Renal cortical epithelial cell (primary cell): ENCODE measurements at places on chromosomes 2 and 18. TPM values are rescaled to one million over a fixed set of nuclear protein-coding genes. Genes with fewer than 3 reads are reported as not detected.

DNA sequence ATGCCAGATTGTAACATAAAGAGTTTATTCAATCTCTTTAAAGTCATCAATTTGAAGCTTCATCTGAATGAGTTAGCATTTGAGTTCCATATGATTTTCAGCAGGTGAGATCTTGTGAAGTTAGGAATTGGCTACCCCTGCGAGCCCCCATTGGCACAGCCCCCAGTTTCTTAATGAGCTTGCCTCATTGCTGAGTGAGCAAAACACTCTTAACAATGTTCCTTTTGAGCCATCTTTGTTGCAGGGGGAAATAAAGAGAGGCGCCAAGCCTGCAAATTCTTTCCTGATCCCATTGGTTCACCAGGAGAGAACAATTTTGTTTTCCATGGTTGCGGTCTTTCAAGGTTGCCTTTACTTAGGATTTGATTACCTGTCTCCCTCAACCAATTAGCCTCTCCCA lies 18.7 kb downstream of the DPP10 start:
- no peak for DNase-seq

GRCh38 chr2:240919161-240919781 lies 13.1 kb downstream of the CROCC2 start:
- DNase-seq, result no peak

DNA sequence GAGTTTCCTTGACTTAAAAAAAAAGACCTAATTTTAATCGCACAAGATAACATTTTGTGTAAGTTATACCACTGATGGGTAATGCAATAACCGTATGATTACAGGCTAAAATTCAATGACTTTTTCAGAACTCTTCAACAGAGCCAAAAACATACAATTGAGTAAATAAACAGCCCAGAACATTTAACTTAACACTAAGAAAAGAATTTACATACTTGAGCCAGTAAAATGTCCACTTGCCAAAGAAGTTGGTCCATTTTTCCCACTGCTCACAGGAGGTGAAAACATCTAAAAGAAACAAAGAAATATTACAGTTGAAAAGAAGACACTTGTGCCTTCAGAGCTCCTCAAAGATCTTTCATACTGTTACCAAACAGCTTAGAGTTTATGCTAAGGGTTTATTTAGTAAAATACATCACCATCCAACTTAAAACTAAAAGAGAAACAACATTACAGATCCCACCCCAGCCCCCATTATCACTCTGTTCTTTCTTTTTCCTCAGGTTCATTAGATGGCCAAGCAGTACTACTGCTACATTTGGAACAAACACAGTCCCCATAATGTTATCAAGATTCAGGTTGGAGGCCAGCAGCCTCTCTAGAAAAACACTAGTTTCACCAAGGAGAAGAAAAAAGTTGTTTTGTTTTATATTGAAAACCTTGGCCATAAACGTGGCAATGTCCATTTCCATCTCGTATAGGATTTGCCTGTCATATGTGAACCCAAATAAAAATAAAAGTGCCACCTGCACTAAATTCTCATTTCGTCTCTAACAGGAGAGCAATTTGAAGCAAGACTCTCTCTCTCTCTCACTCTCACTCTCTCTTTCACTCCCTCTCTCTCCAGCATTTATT lies 2.7 kb downstream of the TCF4 start:
- DNase-seq, result no peak

DNA sequence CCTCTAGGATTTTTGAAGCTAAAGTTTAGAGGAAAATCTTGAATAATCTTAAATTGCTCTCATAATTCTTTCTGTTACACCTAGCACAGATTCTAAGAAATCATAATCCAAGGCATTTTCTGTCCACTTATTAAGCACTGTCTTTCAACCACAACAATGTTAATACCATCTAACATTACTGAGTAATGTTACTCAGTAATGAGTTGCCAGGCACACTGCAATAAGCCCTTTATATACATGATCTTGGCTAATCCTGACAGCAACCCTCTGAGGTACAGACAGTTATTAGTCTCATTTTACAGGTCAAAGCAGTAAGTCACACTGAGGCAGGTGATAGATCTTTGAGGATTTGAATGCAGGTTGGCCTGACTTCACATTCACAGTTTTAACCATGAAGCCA lies 291.9 kb downstream of the ALK start:
- no peak for DNase-seq

DNA sequence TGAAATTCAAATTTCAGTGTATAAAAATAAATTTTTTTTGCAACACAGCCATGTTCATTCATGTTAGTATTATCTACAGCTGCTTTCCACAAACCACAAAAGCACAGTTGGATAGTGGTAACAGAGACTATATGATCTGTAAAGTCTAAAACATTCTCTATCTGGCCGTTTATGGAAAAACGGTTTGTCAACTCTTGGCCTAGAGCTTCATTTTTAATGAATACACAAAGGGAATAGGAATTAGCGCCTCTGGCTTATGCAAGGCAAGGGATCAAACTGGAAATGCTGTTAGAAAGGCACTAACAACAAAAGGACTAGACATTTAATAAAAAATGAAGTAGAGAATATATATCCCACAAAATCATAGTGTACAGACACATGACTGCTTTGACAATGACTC lies 211.9 kb downstream of the EXOC6B start:
- DNase-seq, result no peak

DNA sequence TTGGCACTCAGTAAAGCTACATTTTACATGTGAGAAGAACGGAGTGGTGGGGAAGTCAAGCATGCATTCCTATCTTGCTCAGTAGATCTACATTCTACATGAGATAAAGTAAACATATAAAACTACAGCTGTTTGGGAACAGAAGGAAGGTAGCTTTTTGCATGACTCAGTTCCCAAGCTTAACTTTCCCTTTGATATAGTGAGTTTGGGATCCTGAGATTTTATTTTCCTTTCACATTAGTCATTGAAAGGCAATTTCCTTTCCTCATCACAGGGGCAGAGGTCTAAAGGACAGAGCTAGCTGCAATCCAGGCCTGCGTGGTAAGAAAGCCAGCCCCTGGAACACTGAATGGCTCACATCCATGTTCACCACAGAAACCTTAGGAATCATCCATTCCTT lies 257.2 kb downstream of the SRBD1 start:
- peak; percentile 95 for DNase-seq

DNA sequence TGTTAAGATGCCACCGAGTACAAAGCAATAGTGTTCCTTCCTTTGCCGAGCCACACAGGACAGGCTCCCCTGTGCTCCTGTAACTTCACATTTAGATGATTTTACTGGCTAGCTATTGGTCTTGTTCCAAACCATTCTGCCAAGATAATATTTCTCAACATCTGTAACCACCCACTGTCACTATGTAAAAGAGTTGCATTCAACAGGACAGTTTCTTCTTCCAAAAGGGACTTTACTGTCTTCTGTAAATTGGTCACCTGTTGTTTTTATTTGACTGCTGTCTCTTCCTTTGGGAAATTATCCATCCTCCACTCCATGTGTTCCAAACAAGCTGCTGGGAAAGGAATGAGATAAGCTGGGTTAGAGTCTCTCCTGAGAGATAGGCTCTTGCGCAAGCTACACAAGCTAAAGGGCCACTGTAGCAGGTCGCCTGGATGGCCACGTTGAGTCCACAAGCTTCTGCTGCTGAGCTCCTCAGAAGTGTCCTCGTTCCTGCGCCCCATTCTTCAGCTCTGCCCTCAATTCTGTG lies 14.4 kb upstream of the BZW1 start:
- no peak for DNase-seq

DNA sequence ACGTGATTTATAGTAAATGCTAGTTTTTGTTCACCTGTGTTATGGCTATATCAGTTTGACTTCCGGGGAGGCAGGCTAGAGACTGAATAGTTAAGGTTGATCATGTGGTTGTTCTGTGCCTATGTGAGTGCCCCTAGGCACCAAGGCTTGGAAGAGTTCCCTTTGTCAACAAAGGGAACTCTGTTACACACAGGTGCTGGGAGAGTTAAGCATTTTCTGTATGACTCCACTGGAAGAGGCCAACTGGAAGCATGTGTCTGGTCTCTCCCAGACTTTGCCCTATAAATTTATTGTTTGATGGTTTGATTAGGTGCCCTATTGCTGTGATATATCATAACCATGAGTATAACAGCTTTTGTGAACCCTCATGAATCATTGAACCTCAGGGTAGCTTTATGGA lies 63.8 kb downstream of the ARL6IP6 start:
- no peak for DNase-seq

DNA sequence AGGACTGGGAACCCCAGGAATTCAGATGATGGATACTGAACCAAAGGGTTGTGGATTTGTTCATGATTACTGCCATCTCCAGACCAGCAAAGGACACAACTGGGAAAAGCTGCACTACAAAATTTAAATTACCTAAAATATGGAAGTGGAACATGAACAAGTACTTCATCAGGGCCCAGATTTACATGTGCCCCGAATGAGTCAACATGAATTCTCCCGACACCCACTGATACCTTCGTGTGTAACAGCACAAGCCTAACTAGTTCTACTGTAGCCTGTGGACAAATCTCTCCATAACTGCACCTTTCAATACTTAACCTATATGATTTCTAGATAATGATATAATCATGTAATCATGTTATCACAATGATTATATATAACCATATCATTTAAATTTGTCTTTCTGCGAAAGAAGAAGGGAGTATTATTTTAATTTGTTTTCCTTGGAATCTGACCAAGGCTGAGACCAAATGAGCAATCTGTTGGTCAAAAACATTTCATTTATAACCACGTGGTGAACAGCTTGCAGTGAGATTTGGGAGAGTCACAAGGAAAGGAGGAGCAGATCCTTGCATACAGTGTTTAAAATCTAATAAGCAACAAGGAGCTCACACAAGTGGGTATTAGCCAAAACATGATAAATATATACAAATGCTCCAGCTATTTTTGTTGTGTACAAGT lies 70.5 kb downstream of the CACNB4 start:
- DNase-seq, result no peak

DNA sequence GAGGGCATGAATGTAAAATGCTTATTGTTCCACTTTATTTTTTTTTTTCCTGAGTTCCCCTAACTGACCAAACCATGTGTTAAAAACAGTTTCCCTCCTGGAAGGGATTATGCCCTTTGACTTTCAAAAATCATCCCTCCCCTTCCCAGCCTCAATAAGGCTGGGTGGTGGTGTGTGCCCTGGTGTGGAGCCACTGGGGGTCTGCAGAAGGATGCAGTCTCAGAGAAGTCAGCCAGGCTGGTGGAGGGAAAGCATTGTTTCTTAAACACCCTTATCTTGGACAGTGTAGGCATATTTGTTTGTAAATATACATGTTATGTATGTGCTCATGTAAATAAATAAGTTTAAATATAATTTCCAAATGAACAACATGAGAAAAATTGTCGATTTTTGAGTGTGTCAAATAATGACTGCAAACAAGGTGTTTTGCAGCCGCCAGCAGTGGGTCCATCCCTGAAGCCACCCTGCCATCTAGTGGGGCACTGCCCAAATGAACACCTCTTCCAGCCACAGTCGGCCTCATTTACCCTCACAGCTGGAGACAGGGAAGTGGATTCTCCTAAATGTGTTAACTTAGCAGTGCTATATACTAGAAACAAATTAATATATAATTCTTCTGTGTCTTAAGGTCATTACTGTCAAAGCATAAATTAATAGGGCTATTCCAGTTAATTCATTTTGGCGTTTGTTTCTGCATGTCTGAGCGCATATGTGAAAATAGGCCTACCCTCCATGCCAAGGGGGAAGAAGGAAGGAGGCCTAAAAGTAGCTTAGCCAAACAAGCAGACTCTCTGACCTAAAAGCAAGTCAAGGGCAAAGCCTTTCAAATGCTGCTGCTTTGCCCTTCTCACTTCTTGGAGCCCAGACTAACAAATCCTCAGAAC lies 209.6 kb upstream of the PIK3C3 start:
- DNase-seq, result peak; percentile 20

TOGARAM2 gene
- total RNA-seq, result not detected in 2 replicates

SCN9A gene
- 1.0 and 2.8 TPM in 2 replicates for total RNA-seq

VSNL1 gene
- total RNA-seq, result 0.05 TPM in 1 of 2 replicates, not detected in the other
